ENCODE measurements at places on chromosomes 16 and 17.

DNA sequence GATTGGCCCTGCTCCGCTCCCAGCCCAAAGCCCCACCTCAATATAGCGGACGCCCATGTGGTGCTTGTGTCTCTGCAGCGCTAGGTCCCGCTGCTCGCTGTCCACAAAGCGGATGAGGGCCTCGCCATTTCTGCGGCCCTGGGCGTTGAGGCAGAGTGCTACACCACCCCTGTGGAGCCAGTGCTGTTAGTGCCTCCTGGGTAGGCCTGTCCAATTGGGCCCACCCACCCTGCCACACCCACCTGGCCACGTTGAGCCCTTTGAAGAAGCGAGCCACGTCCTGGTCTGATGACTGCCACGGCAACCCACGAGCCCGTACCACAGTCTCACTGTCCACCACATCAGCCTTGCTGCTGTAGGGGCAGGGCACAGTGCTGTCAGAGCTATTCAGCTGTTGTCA is 3.6 kb downstream of the ESRP2 start:
- DNase-seq: no peak

- peak; percentile 63 for DNase-seq
Observed at GRCh38 chr16:27721531-27722181, 171.7 kb downstream of the KATNIP start.

- DNase-seq: no peak
Observed at GRCh38 chr17:5715478-5715877, 131.2 kb upstream of the NLRP1 start.

DNA sequence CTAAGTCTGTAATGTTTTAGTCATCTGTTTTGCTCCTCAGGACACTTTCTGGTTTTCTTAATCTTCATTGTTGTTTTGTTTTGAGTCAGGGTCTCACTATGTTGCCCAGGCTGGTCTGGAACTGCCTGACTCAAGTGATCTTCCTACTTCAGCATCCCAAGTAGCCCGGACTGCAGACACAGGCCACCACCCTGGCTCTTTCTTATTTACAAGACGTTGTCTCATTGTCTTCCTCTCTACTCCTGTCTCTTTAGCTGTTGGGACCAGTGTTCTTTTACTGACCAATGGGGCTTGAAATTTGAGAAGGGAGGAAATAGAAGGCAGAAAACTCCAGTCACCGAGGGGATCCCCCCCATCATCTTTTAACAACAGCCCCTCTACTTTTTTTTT is 1.2 kb downstream of the SCPEP1 start:
- no peak for DNase-seq

- DNase-seq: peak; percentile 75
Observed at GRCh38 chr16:86590501-86591144, 12.3 kb downstream of the FOXL1 start.

DNA sequence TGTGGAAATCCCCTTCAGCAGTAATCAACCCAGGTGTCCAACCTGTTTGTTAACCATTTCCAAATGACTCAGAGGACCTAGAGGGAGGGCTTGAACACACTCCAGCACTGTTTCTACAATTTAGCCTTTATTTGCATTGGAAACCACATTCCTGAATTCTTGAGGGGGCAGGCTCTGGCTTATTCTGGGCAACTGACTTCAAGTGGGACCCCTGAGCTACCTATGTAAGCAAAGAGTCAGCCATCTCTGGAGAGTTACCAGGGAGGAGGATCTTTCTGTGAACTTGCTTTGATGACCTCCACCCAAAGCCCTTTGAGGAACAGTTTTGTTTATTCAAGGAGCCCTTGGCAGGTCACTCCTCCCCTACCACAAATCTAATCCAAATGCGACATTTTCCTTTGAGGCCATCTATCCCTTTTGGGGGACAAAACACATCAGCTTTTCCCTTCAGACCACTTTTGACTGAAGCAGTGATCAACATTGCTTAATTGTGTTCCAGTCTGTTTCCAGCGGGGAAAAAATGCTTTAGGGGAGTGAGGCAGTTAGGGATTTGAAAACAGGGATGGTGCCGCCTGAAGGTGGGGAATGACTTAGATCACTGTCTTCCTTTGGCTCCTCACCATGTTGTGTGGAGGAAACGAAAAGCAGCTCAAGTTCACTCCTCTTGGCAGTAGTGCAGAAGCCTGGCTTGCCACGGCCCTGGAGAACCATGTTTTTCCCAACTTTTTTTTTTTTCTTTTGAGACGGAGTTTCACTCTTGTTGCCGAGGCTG is 46.2 kb downstream of the TUBD1 start:
- DNase-seq: peak; percentile 86

DNA sequence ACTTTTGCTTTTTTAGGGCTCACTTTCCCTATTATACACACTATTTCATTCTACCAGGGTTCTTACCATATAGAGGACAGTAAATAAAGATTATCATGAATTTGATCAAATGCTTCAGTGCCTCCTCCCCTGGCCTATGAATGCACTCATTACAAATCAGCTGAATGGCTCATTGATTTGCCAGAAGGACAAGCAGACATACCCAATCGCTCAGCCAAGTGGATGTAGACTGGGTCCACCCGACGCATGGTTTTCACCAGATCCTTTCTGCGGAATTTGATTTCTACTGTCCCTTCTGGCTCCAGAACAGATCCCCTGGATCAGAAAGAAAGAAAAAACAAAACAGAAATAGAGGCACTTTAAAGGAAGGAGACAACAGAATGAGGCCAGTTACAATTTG is 162.6 kb downstream of the AATF start:
- no peak for DNase-seq

- DNase-seq: peak; percentile 16
Observed at GRCh38 chr16:88596483-88596882, 26.3 kb downstream of the ZC3H18 start.

DNA sequence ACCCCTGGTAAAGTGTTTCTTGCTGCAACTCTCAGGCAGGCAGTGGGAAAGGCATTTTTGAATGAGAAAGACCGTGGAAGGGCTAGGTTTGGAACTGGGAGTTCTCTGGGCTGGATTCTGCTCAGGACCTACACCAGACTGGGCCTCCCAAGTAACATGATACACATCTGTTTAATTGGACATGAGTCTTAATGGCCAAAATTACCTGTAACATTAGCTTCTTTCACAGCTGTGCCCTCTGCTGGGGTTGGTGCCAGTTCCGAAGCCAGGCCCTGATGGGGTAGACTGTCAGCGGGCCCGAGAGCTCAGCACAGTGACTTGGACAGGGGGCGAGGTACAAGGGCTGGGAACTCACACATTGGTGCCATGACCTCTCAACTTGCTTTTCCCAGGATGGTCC is 118.9 kb upstream of the IRX3 start:
- DNase-seq: no peak

GRCh38 chr16:82177555-82177954 is 7.5 kb upstream of the MPHOSPH6 start:
- no peak for DNase-seq

GRCh38 chr16:15035163-15035729 is 20.6 kb downstream of the NTAN1 start:
- no peak for DNase-seq

DNA sequence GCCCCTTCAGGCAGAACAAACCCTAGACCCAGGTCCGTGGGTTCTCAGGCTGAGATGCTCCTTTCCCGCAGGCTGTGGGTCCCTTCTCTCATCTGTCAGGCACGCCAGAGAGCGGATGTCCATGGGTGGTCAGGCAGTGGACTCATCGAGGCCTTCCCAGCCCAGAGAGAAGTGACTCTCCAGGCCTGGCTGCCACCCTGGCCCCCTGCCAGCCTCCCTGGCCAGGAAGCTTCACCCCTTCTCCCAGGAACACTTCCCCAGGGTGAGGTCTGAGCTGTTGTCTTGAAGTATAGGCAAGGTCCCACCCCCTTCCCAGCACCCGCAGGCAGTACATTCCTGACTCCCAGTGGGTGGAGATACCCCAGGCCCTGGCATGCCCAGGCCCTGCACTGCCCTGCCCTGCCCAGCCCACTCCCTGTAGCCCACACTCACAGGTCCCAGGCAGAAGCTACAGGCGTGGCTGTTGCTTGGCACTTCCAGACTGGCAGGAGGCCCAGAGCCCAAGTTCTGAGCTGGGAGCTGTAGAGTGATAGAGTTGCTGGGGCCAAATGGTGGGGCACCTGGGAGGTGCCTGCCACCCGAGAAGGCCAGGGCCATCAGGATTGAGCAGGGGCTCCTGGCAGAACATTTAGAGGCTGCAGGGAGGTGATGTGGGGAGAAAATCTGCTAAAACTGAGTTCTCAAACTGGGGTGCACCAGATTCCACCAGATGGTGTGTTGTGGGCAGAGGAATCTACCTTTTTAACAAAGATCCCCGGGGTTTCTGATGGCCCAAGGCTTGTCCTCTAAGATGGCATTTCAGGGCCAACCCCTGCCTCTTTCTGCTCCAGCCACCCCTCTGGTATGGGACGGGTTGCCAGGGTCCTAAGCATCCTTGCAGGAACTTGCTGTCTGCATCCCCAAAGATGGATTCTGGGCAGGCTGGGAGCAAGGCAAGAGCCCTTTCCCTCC is 6.7 kb downstream of the ITGA3 start:
- peak; percentile 40 for DNase-seq

GRCh38 chr16:25108054-25108453 is 3.5 kb upstream of the LCMT1 start:
- no peak for DNase-seq

GRCh38 chr17:79806863-79807720 is 10.2 kb upstream of the CBX8 start:
- DNase-seq: no peak

- no peak for DNase-seq
Observed at GRCh38 chr16:66587881-66588600, 8.8 kb downstream of the CMTM2 start.

DNA sequence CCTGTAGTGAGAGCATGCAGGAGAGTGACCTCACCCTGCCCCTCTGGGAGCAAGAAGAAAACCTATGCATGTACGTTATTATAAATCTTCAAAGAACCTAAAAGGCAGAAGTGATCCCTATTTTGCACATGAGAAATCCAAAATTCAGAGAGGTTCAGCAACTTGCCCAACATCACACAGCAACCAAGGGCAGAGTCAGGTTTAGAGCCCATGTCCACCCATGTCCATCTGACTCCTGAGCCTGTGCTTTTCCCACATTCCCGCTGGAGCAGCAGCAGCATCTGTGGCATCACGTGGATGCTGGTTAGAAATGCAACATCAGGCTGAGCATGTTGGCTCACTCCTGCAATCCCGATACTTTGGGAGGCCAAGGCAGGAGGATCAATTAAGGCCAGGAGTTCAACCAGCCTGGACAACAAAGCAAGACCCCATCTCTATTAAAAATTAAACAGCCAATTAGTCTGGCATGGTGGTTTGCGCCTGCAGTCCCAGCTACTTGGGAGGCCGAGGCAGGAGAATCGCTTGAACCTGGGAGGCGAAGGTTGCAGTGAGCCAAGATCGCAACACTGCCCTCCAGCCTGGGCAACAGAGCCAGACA is 26.3 kb downstream of the METTL22 start:
- DNase-seq: no peak

DNA sequence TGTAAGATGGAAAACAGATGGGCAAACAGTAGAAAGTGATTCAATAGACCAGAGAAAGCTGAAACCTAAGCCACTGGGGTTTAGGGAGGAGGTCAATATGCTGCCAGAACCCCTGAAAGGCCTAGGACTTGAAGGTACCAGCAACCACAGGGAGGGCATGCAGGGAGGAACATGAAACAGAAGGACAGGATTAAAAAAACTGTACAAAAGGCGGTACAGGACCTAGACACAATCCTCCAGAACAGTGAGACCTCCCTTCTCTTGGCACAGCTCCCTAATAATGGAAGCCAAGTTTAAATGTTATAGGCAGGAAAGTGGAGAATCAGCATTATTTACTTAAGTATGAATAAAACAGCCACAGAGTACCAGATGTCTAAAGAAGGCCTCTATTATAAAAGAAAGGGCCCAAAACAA is 105.5 kb downstream of the SPAG9 start:
- peak; percentile 52 for DNase-seq

DNA sequence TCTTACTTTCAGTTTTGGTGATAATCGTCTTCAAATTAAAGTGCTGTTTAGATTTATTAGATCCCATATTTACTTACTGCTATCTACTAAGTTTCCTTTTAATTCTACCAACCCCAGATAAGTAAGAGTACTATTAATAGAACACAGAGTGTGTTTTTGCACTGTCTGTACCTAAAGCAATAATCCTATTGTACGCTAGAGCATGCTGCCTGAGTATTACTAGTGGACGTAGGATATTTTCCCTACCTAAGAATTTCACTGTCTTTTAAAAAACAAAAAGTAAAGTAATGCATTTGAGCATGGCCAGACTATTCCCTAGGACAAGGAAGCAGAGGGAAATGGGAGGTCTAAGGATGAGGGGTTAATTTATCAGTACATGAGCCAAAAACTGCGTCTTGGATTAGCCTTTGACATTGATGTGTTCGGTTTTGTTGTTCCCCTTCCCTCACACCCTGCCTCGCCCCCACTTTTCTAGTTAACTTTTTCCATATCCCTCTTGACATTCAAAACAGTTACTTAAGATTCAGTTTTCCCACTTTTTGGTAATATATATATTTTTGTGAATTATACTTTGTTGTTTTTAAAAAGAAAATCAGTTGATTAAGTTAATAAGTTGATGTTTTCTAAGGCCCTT is 56.8 kb downstream of the HLF start:
- DNase-seq: no peak

GRCh38 chr17:14211801-14212200 is 24.9 kb downstream of the CDRT15 start:
- DNase-seq: no peak

GRCh38 chr17:55421179-55421934 is at the start of gene MMD:
MMD (minus strand) TSS chr17:55421835; CDS start chr17:55421695, 140 bp downstream.
- no peak for DNase-seq

DNA sequence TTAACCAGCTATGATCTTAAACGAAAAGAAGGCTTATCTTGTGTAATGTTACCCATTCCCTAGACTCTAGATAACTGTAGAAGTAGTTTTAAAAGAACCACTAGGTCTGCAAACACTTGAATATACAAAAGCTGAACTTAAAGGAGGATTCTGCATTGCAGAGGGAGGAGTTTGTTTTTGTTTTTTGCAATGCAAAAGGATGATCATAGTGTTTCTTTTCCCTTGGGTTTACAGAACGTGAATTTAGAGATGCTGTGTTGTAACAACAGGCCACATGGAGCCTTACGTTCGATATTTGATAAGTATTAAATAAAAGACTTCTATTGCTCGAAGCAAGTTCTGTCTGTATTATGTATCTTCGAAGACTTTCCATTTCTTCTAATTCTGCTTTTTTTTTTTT is 77.6 kb downstream of the CHD9 start:
- no peak for DNase-seq

DNA sequence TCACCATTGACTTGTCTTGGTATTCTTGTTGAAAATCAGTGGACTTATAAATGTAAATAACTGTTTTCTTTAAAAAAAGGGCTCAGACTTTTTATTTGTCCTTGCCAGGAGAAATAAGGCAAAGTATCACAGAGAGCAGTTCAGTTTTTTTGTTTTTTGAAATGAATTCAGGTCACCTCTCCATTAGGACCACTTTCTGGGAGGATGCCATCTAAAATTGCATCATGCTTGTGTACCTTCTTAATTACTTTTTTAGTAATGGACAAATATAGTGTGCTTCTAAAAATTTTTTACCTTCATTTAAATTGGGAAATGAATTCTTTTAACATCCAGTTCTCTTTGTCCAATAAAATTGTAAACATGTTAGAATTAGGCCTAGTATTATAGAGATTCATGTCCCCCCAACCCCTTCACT is 210.0 kb downstream of the BCAS3 start:
- no peak for DNase-seq

All from fibroblast of upper back skin (primary cell).